ENCODE measurements at places on chromosomes 1 and 21.

DNA sequence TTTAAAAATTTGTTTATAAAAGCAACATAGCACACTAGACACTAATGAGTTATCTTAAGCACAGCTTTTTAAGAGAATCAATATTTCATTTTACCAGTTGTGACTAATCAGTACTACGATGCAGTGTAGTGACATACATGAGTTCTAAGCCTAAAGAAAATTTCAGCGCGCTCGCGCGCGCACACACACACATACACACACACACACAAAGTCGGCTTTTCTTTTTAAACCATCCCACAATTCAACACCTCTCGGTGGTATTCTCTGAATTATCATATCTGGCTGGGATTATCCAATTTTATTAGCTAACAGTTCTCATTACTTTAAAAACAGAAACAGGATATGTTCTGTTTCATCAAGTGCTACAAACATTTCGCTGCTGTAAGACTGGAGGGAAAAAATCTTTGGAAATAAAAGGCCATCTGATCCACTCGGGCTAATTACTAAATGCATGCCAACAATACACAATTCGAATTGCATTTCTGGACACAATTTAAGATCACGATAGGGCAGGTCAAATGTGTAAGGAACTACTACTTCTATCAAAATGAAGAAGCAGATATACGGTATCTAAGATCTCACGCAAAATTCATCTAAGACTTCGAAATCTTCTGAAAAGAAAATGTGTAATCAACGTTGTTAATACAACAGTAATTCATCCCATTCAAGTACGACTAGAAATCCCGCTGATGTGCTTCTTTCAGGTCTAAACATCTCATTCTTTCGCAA lies 1.2 kb downstream of the TUT4 start:
- peak; percentile 28 for DNase-seq

- no peak for DNase-seq
Observed at GRCh38 chr1:160374306-160375110, 7.6 kb downstream of the NHLH1 start.

DNA sequence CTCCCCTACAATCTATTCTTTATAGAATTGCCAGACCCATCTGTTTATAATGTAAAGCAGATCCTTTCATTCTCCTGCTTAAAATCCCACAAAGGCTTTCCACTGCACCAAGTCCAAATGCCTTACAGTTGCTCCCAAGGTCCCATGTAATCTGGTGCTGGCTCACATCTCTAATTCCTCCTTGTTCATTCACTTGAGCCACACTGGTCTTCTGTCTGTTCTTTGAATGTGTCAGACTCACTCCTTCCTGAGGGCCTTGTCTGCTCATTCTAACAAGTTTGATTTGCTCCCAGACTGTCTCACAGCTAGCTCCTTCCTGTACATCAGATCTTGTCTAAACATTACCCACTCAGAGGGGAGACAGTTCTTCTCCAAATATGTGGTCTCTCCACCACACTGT lies 38.9 kb downstream of the ALG14 start:
- DNase-seq, result no peak

DNA sequence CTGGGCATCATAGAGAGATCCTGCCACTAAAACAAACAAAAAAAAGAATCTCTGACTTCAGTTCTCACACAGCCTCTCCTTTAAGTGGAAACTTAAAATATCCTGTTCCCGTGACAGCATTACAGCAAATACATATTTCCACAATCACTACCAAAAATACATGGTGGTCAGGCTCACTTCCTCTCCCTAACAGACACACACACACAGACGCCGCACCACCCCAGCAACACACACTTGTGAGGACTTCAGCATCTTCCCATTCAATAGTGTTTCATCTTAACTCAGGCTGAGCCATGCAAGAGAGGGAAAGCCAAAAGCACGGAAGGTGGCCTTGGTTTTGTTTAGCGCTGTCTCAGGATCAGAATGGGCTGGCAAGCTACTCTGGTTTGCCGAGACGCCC lies 21.9 kb downstream of the KIAA1614 start:
- no peak for DNase-seq

DNA sequence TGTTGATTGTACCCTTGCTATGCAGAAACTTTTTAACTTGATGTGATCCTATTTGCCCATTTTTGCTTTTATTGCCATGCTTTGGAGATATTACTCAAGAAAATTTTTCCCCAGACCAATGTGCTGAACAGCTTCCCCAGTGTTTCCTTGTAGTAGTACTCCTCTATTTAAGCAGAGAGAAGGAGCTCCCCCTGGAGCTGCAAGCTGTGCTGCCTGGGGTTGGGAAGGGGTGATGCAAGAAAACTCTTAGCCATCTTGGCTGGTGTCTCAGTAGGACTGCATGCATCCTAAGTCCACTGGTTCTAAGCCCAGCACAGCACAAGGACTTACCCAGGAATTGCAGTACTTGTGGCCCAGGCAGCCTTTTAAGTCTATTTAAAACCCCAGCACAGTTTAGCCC lies 121.6 kb downstream of the NTMT2 start:
- DNase-seq, result no peak

DNA sequence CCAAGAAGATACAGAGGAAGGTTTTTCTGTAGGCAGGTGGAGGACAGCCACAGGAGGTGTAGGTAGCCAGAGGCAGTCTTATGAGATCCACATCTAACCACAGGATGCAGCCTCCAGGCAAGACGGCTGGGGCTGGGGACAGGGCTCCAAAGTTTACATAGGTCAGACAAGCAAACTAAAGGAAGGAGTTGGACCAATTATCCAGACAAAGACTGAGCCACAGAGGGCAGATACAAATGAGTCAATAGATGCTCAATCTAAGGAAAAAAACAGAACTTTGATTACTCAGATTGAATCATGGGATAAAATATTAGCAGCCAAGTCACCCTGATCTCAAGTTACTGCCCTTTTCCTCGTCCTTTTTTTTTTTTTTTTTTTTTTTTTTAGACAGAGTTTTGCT lies 91.6 kb downstream of the RGS7 start:
- DNase-seq, result no peak

DNA sequence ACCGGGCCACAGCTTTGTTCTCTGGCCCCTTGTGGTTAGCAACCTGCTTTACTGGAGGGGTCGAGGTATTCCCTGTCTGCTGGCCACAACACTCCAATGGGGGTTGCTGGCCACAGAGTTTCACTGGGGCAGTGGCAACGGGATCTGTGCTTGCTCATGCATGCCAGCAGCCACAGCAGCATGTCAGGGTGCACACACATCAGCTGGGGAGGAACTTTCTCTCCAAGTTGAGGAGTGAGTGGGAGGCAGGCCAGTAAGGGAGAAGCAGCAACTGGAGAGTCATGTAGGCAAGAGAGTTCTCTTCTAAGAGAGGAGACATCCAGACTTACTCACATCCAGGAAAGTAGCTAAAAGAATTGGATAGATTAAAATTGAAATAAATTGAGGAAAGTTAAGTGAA lies 38.0 kb downstream of the SAMD13 start:
- no peak for DNase-seq

DNA sequence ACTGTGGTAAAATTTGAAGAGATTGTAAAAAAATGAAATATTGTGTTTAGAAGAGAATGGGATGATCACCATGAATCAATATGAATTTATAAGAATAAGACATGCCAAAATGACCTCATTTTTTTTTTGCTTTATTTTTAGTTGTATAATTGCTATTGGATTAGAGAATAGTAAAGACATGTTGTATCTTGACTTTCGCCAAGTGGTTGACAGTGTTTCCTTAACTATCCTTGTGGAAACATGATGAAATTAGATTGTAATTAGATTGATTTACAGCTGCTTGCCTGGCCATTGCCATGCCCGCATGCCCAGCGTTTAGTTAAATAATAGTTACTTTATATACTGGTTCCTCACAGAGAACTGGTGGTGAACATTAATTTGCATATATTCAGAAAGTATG lies 154.9 kb downstream of the MAGI3 start:
- no peak for DNase-seq

- no peak for DNase-seq
Observed at GRCh38 chr1:212512816-212513559, 80.3 kb downstream of the NENF start.

GRCh38 chr1:14363036-14363590 lies 235.4 kb upstream of the KAZN start:
- DNase-seq, result no peak

DNA sequence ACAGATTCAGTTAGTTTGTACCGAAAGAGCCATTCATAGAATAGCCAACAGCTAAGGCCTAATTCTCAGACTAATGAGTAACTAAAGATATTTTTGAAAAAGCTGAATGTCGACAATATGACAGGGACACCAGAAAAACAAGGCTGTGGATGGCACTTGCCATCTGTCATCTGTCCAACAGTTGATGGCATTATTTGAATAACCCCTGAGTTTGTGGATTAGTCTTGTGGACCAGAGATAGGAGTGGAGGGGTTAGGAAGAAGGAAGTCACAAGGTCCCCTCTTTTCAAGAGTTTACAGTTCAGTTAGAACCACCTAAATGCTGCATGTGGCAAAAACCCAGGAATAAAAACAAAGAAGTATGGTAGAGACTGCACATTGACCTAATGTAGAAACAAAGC lies 356.5 kb upstream of the DUSP10 start:
- no peak for DNase-seq

DNA sequence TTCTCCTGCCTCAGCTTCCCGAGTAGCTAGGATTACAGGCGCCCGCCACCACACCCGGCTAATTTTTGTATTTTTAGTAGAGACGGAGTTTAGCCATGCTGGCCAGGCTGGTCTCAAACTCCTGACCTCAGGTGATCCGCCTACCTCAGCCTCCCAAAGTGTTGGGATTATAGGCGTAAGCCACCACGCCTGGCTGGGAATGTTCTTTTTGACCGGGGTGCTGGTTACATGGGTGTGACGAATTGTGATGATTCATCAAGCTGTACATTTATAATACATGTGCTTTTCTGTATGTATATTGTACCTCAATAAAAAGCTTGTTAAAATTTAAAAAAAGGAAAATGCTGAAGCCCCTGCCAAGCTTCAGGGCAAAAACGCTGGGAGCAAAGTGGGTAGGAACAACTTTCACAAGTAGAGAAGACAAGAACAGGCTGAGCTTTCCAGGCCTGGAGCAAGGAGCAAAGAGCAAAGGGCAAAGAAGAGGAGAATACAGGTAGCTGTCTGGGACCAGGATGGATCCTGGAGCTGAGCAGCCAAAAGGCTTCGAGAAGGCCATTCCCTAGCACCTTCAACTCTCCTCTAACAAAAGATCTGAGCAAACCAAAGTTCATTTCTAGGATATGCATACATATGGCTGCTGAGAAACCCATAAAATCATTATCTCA lies 20.5 kb upstream of the YRDC start:
- DNase-seq, result no peak

DNA sequence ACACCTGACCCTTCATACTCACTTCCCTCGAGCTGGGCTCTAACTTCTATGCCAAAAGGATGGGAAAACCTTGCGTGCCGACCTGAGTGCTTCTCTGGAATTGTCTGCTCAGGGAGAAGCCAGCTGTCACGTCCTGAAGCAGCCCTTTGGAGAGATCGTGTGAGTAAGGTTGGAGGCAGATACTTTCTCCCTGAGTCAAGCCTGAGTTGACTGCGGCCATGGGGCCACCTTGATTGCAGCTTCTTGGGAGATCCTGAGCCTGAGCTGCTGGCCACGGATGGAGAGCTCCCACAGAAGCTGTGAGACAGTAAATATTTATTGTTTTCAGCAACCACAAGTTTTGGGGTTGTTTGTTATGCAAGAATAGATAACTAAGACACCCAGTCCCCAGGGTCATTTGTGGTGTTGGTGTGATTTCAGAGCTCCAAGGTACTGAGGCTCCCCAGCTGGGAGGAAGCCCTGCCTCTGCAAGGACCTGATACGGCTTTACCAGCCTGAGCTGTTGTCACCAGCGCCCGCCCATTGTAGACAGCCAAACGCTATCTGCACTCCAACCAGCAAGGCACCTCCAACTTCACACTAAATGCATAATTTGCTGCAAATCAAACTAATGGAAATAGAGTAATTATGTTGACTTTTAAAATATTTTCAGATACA lies 531.6 kb downstream of the PTPRU start:
- no peak for DNase-seq

GRCh38 chr1:8662380-8663072 lies 154.9 kb downstream of the RERE start:
- no peak for DNase-seq

- DNase-seq, result no peak
Observed at GRCh38 chr1:232011961-232012360, 385.4 kb downstream of the DISC1 start.

- no peak for DNase-seq
Observed at GRCh38 chr1:192610112-192610889, 25.6 kb upstream of the RGS13 start.

- DNase-seq, result no peak
Observed at GRCh38 chr21:41821081-41821755, 54.4 kb upstream of the RIPK4 start.

DNA sequence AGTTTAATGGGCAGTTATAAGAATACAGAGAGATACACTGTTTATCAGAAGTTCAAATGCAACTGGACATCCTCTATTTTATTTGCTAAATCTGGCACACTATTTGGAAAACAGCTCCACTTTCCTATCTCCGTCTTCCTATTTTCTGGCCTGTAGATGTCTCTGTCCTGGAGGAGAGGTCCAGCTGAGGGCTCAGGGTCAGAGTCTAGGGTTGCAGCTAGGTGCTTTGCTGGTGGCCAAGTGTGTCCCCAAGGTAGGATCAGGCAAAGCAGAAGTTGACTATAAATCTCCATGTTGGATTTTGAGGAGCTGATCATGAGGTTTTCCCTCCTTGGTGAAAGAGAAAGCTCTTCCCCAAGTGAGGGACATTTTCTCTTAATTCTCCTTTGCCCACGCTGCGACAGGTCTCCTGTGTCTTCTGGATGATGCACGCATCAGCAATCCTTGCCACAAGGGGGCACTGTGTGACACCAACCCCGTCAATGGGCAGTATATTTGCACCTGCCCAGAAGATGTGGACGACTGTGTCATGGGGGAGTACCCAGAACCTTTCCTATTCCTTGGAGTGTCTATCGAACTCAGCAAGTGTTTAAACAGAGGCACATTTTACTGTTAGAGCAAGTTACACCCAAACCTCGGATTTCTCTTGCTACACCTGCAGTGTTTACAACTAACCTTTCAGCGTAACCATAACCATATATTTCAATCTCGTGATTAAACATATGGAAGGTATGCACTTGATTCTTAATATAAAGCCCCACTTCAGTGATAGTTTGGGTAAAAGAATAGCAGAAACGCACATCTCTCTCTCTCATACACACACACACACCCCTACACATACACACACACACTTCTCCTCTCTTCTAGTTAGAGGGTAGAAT lies 10.2 kb downstream of the ADAM30 start:
- DNase-seq, result no peak

GRCh38 chr1:205179842-205180241 lies 31.7 kb downstream of the DSTYK start:
- no peak for DNase-seq

- DNase-seq, result no peak
Observed at GRCh38 chr1:51686450-51686849, 69.6 kb downstream of the OSBPL9 start.

- DNase-seq, result no peak
Observed at GRCh38 chr1:182102043-182102416, 40.5 kb upstream of the ZNF648 start.
